ENCODE measurements at places on chromosomes 1 and 21. TPM values are rescaled to one million over a fixed set of nuclear protein-coding genes. Genes with fewer than 3 reads are reported as not detected.

DNA sequence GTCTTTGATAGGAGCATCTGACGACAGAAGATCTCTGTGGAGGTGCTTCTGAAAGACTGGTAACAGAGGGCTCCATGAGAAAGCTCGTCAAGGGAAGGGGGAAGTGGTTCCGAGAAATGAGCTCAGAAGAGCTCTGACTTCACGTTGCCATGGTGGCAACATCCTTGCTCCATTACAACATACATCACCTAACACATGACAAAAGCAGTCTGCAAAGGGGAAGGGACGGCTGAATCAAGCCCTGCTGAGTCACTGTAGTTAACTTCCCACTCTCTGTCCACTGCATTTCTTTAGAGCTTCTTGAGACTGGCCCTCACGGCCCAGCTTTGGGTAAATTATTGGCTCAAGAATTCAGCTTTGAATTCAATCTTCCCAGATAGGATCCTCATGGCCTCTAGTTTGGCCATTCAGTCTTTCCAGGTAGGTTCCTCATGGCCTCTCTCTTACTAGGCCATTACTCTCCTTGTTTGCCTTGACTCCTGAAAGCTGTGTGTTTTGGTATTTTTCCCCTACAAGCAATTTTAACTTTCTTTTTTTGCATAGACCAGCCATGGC, 88.0 kb upstream of the ZNF648 start:
- no peak for DNase-seq

- DNase-seq: no peak
Observed at GRCh38 chr1:30804822-30805221, 47.2 kb upstream of the LAPTM5 start.

- DNase-seq: no peak
Observed at GRCh38 chr1:94863919-94864318, 43.8 kb downstream of the SLC44A3 start.

DNA sequence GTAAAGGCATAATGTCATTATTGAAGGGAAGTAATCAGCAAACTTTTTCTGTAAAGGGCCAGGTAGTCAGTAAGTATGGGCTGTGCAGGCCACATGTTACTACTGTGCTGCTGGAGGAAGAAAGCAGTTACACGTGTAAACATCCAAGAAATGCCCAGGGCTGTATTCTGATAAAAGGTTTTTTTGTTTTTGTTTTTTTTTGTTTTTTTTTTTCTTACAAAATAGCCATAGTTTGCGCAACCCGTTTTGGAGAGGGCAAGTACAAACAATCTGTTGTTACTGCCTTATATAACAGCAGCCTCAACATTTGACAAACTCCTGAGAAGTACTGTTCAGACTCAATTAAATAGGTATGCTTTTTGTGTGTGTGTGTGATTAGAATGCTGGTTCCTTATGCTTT, 26.7 kb upstream of the MTMR11 start:
- no peak for DNase-seq

GRCh38 chr1:215104283-215104682, 21.7 kb downstream of the KCNK2 start:
- no peak for DNase-seq

- no peak for DNase-seq
Observed at GRCh38 chr1:25922056-25922970, 16.1 kb upstream of the STMN1 start.

- DNase-seq: no peak
Observed at GRCh38 chr1:209686322-209686721, 11.1 kb downstream of the G0S2 start.

GRCh38 chr1:92273039-92273438, 25.7 kb downstream of the GLMN start:
- DNase-seq: no peak

GRCh38 chr1:156012051-156012817, 8.5 kb downstream of the SSR2 start:
- no peak for DNase-seq

- no peak for DNase-seq
Observed at GRCh38 chr1:224137518-224137917, 23.6 kb downstream of the FBXO28 start.

DNA sequence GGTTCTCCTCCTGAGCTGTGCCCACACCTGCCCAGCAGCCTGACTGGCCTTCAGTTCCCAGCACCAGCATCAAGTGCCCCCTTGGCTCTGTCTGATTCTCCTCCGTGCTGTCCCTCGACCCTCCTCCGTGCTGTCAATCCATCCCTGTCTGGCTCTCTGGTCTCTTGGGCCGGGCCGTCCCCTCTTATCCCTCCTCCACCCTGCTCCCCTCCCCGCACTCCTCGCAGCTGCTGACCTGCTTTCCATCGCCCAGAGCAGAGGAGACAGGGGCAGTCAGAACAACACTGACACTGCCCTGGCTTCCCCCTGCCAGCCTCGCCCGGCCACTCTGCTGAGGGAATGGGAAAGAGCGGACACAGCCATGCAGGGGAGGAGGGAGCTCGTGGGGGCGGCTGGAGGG, 267.4 kb downstream of the CAMTA1 start:
- DNase-seq: no peak

DNA sequence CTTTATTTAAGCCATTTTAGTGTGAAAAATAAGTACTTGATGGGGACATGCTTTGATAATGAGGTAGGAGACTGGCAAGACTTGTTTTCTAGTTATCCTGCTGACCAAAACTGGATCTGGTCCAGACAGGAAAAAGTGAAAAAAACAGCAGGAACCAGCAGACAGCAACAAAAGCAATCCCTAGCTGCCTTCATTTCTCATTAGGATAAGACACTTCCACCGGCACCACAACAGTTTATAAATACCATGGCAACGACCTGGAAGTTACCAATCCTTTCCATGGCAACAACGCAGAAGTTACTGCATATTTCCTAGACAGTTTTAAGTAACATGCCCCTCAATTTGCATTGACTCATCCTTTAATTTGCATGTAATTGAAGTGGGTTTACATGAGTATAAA, 993.8 kb upstream of the NCAM2 start:
- no peak for DNase-seq

CELA2A gene
- total RNA-seq: not detected

XKR8 gene
- 4.2 TPM for total RNA-seq

OR2T11 gene
- total RNA-seq: not detected

CR1L gene
- not detected for total RNA-seq

PBX1 gene
- total RNA-seq: 89.6 TPM

ETV3L gene
- total RNA-seq: not detected

CHI3L2 gene
- not detected for total RNA-seq

FAAH gene
- 6.8 TPM for total RNA-seq

BCAN gene
- not detected for total RNA-seq
